CD8-positive, alpha-beta memory T cell (primary cell): ENCODE measurements at places on chromosomes 12 and 14. TPM values are rescaled to one million over a fixed set of nuclear protein-coding genes. Genes with fewer than 3 reads are reported as not detected.

DNA sequence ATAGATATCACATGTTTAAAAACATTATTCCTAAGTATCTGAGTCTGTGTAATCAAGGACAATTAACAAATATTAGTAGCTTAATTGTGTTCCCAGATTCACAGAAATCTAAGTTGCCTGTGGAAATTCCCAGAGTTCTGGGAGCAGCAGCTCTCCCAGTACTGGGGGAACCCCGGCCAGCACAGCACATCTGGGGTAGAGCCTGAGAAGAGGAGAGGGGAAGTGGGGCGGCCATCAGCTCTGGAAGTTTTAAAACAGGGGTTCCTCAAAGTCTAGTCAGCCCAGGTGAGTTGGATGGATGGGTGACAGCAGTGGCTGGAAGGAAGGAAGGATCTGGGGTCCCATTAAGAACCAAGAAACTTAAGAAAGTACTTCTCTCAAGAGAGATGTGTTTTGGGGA lies 24.6 kb downstream of the PRICKLE1 start:
- DNase-seq = no peak

DNA sequence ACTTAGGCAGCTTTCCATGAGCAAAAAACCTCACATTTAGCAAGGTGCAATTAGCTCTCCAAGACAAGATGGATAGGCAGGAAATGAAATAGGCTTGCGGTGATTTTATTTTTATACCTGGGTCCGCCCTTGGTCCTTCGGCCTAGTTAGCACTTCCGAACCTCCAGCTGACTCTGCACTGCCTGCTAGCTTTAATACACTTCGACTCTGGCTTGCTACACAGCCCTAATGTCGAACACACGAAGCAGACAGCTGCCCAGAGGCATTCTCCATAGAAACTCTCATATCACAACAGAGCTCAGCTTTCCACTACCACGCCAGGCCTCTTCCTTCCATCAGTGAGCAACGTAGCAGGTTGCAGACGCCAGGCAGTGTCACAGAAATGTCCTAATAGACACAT lies 688.0 kb downstream of the VRK1 start:
- DNase-seq = no peak

DNA sequence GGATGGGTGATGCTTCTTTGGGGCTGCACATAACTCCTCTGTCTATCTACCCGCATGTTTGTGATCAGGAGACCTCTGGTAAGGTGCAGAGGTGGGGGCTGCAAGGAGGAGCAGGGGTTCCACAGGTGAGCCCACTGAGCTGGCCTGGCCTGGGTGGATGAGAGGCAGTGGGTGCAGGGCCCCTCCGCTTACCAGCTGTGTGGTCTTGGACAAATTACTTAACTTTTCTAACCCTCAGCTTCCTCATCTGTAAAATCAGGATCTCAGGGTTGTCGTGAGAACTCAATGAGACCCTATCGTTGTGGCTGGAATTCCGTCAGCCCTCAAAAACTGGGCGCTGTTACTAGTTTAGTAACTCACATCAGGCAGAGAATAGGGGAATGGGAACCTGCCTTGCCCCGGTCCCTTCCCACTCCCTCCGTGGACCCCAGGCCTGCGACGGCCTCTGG lies 7.5 kb downstream of the PTPN6 start:
- DNase-seq = no peak

- no peak for DNase-seq
Measured at GRCh38 chr12:124405592-124405991, 110.7 kb downstream of the RFLNA start.

GRCh38 chr12:51949342-51950030 lies 2.0 kb upstream of the ACVR1B start:
- no peak for DNase-seq

GRCh38 chr12:102970780-102971179 lies 13.3 kb downstream of the ASCL1 start:
- DNase-seq = no peak

The TAS2R43 gene
- total RNA-seq = not detected

The BICDL1 gene
- total RNA-seq = 106 TPM

The RFLNA gene
- not detected for total RNA-seq
